ENCODE measurements at places on chromosomes 13 and 19.
A peak's percentile ranks its signal among the peaks of the same experiment; 100 is the strongest.

- DNase-seq, result no peak
Observed at GRCh38 chr13:99105160-99105559, 95.5 kb upstream of the UBAC2 start.

DNA sequence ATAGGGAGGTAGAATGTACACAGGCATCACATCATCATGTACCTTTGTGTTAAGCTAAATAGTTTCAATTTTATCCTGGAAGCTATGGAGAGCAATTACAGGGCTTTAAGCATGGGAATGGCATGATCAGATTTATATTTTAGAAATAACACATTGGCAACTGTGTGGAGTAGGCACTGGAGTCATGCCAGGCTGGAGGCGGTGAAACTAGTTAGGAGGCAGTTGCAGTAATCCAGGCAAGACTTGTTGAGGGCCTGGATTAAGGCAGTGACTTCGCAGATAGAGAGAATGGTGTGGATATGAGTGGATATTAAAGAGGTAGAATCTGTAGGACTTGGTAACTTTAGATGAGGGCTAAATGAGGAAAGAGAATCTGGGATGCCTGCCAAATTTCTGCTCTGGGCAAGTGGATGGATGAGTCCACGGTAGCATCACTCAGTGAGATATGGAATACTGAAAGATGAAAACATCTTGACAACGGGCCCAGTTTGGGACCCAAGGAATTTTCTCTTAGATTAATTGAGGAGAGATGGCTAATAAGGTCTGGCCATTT, 506.2 kb downstream of the FGF9 start:
- no peak for DNase-seq

- no peak for DNase-seq
Observed at GRCh38 chr19:3359919-3360420, 6.4 kb upstream of the NFIC start.

DNA sequence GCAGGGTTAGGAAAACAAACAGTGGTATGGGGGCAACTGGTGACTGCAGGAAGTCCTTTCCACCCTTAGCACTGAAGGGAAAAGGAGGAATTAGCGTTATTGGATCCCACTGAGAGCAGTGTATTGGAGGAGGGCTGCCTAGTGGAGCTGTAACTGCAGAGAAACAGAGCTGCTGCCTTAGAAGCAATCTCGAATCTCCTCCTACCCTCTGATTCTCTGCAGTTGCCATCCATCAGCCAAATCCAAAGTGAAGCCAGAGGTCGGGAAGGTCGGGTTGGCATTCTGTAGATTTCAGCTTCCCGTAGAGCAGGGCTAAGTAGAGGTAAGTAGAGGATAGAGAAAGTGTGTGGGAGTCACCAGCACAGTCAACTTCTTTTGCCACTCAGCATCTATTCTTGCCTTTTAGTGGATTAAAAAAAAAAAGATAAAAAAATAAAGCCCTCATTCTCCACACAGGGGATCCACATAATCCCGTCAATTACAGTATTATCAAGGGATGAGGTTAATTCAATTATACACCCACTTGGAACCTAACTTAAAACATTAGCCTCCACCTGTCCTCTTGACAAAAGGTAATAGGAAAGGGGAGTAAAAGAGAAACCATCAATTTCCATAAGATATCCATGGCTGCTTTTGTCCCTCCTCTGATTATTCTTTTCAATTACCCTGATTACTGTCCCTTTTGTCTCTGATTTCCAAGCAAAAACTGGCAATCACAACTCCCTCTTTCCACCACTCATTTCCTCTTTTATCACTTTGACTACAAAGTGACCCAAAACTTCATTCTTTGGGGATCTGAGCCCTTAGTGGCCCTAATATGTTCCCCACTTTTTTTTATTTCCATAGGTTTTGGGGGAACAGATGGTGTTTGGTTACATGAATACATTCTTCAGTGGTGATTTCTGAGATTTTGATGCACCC, 234.7 kb downstream of the RBM26 start:
- DNase-seq, result no peak

DNA sequence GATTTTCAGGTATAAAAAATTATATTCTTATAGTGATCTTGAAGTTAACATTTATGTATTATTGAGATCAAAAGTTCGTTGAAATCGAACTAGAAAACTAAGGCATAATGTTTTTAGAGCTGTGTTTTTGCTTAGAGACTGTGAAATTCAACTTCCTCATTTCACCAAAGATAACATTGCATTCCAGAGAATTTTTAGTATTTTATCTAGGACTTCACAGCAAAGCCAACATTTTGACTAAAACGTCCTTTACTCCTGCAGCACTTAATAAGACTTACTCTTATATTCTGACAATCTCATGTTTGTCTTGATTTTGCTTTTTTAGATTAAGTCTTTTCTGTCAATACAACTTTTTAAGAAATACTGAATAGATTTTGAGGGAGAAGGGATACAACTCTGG, 4.7 kb downstream of the KCTD4 start:
- DNase-seq, result no peak

DNA sequence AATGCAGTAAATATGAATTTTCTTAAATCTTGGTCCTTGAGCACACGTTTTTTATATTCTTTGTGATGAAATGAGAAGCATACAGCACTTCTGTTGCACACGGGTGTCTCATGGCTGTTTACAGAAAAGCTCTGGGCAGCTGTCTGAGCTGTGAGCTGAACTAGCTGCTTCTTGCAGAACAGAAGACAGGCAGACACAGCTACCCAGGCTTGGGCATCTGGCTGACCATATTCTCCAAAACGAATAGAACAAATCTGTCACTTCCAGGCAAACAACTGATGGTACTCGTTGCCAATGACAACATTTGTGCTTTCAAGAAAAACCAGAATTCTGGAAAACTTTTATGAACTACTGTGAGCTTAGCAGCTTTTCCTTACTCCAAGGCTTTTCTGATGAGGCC, 16.2 kb downstream of the PCID2 start:
- DNase-seq, result no peak

DNA sequence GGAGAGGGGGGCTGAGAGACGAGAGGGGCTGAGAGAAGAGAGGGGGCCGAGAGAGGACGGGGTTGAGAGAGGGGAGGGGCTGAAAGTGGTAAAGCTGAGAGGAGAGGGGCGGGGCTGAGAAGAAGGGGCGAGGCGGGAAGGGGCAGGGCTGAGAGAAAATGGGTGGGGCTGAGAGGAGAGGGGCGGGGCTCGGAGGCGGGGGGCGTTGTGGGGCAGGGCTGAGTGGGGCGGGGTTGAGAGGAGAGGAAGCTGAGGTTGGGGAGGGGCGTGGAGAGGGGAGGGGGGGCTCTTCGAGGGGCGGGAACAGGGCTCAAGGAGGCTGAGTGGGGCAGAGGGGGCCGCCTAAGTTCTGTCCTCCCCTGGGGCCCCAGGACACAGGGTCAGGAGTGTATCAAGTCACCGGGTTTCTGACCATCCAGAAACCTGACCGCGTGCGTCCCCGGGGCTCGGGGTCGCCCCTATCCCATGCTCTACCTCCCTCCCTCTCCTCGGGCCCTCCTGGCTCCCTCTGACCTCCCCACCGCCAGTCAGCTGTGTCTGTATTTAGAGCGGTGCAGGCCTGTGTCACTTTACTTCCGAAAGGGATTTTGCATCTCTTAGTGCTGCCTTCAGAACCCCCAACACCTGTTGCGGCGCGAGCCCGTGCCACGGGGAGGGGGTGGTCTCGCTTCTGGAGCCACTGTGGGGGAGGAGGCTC, 38.6 kb upstream of the SEMA6B start:
- no peak for DNase-seq

DNA sequence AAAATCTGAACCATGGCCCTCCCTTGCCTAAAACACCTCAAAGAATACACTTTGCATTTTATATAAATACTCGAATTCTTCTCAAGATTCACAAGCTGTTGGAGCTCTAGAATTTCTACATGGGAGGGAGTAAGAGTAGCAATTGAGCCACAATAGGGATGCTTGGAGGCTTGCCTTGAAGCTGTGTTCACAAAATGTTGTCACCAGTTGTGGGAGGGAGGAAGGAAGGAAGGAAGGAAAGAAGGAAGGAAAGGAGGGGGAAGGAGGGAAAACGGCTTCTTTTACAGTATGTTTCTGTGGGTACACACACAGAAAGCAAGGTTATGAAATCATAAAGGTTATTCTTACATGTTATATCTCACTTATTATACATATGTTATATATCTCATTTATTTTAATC, 128.6 kb upstream of the PEG3 start:
- no peak for DNase-seq

- peak; percentile 66 for DNase-seq
Observed at GRCh38 chr19:15015946-15016542, 33.2 kb upstream of the CASP14 start.

- no peak for DNase-seq
Observed at GRCh38 chr13:31514932-31515331, 224.4 kb upstream of the RXFP2 start.

DNA sequence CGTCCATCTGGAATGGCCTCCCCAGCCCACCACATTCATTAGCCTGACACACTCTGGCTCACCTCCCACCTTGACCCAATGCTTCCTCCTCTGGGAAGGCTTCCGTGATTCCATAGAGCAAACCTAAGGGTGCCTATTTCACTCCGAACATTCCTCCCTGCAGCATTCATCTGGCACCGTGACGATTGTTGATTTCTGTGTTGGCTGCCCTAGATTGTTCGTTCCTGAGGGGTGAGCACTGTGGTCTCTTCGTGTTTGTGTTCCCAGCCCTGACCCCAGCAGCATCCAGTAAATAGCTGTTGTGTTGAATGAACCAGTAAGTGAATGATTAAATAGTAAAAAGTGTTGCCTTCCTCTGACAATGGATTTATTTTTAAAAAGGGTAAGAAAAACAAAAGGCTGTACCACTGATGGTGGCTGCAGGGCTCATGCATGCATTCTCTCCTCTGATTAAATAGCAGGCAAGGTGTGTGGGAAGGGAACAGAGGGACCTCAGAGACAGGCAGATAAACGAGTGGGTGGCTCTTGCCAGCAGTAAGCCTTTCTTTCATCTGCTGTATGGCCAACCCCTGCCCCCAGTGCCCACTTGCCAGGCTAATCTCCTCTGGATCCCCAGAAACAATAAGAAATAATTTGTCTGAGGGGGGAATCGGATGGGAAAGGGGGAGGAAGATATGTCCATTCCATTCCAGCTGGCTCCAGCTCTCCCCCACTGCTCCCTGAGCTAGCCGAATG, 48.4 kb upstream of the CACNA1A start:
- no peak for DNase-seq

DNA sequence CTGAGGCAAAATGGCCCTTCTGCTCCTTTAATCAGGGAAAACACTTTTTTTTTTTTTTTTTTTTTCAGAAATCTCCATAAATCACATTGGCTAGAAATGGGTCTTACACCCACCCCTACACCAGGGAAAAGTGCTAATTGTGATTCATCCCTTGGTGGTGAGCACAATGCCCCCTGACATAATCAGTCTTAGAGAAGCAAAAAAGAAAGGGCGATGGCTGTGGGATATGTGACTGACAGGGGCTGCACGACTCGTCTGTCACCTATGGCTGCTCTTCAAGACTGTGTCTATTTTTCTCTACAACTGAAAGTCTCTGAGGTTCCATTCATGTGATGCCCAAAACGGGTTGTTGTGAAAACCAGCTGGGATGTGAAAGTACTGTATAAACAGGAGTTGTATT, 3.6 kb upstream of the GPC6 start:
- DNase-seq, result no peak

GRCh38 chr19:50906217-50906616, 5.0 kb downstream of the KLK4 start:
- DNase-seq, result peak; percentile 62

DNA sequence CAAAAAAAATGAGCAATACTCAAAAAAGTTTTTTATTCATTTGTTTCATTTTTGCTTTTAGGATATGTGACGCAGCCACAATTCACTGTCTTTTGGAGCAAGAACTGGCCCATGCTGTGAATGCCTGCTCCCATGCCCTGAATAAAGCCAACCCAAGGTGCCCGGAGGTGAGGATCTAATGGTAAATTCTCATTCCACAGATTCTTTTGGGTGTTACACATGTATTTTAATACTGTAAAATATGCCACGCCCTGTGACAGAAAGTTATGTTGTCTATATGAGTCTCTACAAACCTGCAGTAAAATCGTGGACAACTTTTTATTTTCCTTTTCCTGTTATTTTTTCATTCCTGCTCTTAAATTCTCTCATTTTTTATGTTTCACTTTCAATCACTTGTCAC, 57.5 kb upstream of the AKAP11 start:
- DNase-seq, result no peak

DNA sequence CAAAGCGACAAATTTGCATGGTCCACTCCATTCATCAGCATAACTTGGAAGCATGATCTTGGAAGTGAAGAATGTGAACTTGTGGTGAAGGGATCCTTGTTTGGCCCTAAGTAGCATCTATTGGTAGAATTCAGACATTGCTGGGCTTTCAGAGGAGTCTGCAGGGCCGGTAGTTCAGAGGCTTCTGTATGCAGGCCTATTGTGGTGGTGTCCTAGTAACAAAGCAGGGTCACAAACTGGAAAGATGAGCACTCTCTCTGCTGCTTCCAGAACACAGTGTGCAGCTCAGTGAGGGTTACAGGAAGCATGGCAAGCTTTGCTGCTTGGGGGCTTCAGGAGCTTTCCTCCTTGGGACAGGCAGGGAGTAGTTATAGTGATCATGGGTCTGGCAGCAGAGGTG, 206.0 kb downstream of the TDRD3 start:
- no peak for DNase-seq

GRCh38 chr13:107864543-107865317, 350.6 kb downstream of the LIG4 start:
- DNase-seq, result no peak

GRCh38 chr13:21834521-21834920, 163.6 kb downstream of the FGF9 start:
- no peak for DNase-seq

DNA sequence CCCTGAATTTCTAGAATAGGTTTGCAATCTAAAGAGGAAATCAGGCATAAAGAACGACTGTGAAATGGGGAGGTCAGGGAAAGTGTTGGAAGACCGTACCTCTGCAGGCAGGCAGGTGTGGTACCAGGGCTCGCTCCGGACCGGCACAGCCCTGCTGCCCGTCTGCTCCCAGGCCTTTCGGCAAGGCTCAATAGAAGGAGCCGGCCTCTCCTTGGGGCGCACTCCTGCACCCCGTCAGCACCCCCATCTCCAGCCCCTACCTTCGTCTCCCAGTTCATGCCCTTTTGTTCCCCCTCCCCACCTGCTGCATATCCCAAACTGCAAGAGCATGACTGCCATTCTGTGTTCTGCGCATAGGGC, 139.8 kb upstream of the SOX1 start:
- DNase-seq, result no peak

DNA sequence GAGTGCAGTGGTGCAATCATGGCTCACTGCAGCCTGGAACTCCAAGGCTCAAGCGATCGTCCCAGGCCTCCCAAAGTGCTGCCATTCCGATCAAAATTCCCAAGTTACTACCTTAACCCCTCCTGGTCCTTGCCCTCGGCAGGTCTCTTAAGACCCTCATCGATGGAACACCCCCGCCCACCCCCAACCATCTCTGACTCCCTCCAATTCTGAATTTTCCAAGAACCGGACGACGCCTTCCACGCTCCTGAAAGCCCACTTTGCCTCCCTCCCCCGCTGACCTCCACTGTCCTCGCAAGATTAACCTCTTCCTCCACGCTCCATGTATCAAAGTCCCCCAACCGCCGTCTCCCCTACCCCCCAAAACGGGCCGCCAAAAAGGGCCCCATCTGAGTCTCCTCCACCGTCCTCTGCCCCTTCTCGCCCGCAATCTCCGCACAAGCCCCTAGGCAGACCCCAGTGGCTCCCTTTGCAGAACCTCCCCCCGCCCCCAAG, 539 bp downstream of the DAPK3 start:
- no peak for DNase-seq

Measured in body of pancreas (tissue), 4 donors.